GM23338 (cell line): ENCODE measurements at places on chromosomes 7 and 10. TPM values are rescaled to one million over a fixed set of nuclear protein-coding genes. Genes with fewer than 3 reads are reported as not detected.

Gene ANKRD61
- 0.42 and 0.70 TPM in 2 replicates for total RNA-seq

Gene AGAP4
- total RNA-seq: 15.3 and 21.5 TPM in 2 replicates

Gene CEP55
- 15.0 and 22.4 TPM in 2 replicates for total RNA-seq

Gene SLC39A12
- total RNA-seq: not detected in 2 replicates

Gene SPDYE6
- not detected in 2 replicates for total RNA-seq
